Muscle of back (tissue), 13 donors: ENCODE measurements at places on chromosomes 2 and 18. TPM values are rescaled to one million over a fixed set of nuclear protein-coding genes. Genes with fewer than 3 reads are reported as not detected.
A peak's percentile ranks its signal among the peaks of the same experiment; 100 is the strongest.

DNA sequence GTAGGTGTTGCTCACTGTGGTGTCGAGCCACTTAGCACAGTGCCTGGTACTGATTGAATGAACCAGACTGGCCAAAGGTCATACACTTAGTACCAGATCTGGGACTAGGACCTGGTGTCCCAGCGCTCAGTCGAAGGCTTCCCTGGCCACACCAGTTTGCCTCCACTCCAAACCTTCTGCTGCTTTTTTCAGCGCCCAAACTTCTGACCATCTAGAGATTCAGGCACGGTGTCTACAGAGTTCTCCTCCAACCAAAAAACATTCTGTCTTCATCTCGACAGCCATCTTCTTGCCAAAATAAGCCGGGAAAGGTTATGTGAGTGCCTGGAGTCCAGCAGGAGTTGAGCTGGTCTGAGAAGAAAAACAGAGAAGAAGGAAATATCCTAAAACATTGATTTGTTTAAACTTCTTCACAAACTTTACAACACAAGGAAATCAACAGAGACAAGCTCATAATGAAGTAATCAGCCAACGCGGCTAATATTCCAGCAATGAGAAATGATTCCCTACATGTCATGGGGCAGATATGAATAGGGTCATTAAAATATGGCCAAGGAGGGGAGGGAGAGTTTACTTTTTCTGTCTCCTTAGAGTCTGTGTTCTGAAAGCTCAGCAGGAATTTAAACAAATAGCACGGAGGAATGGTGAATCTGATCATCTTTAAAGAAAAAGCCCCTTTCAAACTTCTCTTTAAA, 2.3 kb upstream of the GLI2 start:
- no peak for DNase-seq

GRCh38 chr2:71907503-71907902, 240.2 kb downstream of the CYP26B1 start:
- DNase-seq: no peak

GRCh38 chr2:228629251-228629650, 447.8 kb upstream of the SPHKAP start:
- no peak for DNase-seq

Gene TUBA4A
- polyA plus RNA-seq: 159 TPM

DNA sequence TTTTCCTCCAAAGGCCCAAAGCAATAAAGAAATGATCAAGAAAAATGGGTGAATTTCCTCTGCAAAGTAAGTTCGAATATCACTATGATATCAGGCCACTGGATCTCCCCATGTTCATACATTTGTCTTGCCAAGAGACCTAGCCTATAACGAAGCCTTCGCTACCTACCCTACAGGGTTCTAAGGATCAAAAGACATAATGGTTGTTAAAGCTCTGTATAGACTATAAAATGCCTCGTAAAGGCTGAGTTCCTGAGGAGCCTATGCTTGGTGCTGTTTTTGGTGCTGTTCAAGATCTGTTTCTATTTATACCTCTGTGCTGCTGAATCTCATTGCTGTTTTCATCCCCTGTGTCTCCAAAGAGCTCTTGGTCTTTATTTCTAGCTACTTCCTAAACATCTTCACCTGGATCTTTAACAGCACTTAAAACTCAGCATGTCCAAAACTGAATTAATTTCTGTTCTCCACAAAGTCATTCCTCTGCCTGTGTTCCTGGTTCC, 254.4 kb upstream of the CHAC2 start:
- no peak for DNase-seq

DNA sequence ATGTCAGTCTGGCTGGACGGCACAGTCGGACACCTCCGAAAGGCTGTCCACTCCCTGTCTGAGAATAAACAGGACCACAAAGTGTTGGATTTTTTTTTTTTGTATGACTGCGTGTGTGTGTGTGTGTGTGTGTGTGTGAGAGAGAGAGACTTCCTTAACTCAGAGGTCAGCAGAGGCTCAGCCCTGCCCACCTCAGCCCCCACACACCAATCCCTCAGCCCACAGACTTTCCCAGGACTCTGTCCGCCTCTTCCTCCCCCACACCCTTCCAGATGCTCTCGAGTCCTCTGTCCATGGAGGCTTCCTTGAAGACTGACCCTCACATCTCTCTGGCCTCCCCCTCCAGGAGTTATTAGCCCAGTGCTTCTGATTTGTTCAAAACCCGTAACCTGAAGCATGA, 147.3 kb downstream of the BCL11A start:
- DNase-seq: no peak

Gene FBXO36
- 3.0 TPM for polyA plus RNA-seq

GRCh38 chr2:58636872-58637271, 395.7 kb upstream of the FANCL start:
- no peak for DNase-seq

GRCh38 chr2:97662895-97663625, 784 bp downstream of the ACTR1B start:
- DNase-seq: peak; percentile 85

Gene IL36B
- polyA plus RNA-seq: not detected

DNA sequence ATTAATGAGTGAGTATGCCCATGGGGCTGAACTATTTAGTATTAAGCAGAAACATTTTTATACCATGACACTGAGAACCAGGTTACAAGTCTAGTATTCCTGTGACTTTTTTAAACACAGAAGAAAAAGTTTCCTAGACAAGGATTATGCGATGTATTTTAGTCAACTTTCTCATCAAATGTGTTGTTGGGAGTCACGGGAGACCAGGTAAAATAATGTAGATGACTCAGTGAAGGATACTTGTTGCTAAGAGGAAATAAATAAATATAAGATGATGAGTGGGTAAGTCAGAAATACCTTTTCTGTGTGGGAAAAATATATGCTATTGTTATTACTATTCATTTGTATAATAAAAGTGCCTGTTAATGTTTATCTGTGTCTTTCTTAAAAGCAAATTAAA, 23.4 kb downstream of the MBD5 start:
- DNase-seq: no peak

Gene BMP10
- not detected for polyA plus RNA-seq

DNA sequence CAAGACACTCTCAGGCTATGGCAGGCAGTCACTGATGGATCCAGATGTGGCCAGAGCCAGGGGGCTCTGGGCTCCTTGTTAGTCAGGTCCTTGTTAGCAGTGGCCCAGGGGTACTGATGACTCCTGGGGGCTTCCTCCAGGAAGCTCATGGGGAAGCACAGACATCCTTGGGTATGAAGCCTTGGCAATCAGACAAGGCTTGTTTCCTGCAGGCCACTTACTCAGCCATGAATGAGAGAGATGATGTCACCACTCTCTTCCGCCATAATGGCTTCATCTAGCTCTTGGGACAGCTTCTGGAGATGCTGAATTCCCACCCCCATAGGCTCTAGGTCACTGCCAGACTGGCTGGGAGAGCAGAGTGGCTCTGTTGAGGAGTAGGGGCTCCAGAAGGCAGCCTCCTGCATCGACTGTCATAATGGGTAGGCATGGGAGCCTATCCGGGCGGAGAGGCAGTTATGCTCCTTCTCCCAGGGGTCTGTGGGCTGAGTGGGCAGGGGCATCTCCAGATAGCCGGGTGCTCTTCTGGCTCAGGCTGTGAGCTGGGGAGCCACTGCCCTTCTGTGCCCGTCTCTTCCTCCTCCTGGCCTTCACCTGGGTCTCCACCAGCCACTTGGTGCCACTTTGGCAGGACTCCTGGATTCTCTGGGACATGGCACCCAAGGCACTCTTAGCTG, 40.2 kb upstream of the BMPR2 start:
- DNase-seq: no peak

GRCh38 chr18:80034068-80034851, at the start of gene RBFA:
Gene RBFA, plus strand, starts transcription at chr18:80034434. Its CDS starts 62 bp downstream, at chr18:80034496.
- peak; percentile 99 for DNase-seq

Gene RGPD4
- 0.13 TPM for polyA plus RNA-seq

Gene GCG
- 46.1 TPM for polyA plus RNA-seq

DNA sequence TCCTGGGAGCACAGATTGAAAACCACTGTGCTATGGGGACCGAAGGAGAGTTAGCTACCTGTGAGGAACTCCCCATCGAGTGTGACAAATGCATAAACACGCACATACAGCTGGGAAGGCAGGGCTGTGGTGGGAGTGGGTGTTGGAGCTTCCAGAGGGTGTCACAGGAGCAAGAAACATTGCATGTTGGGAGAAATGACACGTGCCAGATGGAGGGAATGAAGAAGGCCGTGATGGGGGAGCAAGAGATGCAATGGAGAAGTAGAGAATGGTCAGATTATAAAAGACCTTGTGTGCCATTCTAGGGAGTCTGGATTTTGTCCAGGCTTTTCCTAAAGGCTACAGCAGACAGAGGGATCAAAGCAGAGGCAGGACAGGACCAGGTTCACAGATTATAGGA, 91.1 kb upstream of the NDUFV2 start:
- DNase-seq: no peak

DNA sequence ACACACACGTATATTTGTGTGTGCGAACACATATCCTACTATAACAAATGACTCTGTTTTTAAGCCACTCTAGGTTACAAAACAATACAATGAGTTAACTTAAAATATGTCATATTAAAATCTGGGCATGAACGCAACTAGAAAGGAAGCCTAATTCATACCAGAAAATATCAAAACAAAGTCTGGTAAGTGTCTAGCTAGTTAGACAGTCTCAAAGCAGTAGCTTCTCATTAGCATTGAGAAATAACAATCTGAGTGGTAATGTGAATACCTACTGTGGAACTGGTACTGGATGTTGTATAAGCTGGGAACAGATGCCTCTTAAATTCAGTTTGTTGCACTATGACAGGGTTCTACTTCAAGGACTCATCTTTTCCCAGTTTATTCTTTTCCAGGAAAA, 32.5 kb upstream of the WIPF1 start:
- no peak for DNase-seq

Gene SULT6B1
- not detected for polyA plus RNA-seq

DNA sequence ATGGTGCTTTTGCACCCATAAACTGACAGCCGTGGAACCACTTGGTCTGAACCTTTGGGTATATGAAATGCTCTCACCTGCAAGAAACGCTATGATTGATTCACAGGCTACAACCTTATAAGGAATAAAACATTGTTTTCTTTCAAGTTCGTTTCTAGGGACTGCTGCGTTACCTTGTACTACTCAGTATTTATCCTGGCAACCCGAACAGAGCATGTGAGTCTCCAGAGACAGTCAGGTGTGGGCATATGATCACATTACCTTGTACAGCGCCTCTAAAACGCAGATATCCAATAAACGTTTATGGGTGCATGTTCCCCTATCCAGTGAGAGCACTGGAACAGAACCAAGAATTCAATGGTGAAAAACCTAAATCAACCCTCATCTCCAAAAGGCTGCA, 1.7 kb downstream of the CCBE1 start:
- DNase-seq: no peak

Gene STK36
- polyA plus RNA-seq: 24.6 TPM

DNA sequence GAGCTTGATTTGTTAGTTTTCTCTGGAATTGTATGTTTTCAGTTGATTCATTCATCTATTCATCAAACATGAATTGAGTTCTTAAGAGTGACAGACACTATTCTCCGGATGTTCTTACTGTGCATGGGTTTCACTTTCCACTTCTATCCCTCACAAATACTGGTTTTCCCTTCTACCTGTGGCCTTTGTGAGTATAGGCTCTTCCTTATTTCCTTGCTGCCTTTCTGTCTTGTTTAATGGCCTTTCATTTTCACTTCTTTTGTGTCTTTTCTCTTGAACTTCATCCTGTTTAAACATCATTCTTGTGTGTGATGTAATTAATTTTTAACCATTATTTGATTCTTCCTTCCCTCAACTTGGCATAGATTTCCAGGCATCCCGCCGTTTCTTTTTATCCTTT, 90.7 kb downstream of the CRIM1 start:
- DNase-seq: no peak

Gene SOWAHC
- polyA plus RNA-seq: 8.5 TPM

Gene TANC1
- polyA plus RNA-seq: 13.8 TPM

Gene C2orf15
- polyA plus RNA-seq: 0.63 TPM

DNA sequence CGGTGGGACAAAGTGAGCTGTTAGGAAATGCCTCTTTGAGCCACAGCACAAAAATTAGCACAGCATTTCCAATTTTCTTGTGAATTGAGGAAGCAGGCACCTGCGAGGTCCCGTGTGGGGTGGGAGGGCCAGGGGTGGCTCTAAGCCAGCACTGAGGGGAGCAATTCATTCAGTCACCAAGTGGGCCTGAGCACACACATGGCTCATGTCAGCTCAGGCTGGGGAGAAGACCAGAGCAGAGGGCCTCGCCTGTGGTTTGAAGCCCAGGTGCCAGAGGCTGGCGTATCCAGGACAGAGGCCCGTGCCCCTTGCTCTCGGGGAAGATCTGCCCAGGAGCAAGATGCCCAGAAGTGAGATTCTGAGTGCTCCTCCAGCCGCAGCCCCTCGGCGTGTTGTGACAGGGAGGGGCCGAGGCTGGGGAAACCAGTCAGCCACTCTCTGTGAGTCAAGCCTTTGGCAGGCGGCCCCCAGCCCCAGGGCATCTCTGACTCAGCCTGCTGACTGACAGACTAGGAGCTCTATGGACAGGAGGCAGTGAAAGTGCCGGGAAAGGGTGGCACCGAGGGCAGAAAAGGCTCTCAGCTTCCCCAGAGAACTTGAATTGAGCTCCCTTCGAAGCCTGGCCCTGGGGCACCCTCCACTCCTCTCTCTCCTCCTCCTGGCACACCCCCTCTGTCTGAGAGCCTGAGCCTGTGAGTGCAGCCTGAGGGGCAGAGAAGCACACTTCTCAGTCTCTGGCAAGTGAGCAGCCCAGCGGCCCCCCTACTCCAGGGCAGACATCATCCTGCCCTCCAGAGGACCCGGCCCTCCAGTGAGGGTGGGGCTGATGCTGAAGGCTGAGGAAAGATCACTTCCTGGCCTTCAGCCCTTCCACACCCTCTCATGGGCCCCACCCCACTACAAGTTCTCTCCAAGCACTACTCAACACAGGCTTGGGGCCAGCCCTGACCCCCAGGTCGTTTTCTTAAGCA, 32.3 kb downstream of the CYP26B1 start:
- peak; percentile 79 for DNase-seq

Gene GPD2
- 13.0 TPM for polyA plus RNA-seq

DNA sequence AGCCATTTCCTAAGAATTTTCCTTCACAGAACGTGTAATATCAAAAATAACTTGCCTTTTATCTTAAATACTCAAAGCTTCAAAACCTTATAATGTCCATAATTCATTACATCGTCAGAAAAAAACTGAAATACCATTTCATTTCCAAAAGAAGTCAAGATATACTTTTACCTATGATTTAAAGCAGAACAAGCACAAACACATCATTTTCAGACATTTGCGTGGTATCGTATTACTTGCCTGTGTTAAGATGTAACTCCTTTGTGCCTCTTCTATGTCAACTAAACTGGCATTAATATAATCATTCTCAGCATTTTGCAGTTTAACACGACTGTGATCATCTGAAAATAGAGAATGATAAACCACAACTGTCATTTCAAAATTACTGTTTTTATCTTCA, 47.5 kb downstream of the PTPN2 start:
- DNase-seq: no peak
